ENCODE measurements at places on chromosomes 1 and 21.

DNA sequence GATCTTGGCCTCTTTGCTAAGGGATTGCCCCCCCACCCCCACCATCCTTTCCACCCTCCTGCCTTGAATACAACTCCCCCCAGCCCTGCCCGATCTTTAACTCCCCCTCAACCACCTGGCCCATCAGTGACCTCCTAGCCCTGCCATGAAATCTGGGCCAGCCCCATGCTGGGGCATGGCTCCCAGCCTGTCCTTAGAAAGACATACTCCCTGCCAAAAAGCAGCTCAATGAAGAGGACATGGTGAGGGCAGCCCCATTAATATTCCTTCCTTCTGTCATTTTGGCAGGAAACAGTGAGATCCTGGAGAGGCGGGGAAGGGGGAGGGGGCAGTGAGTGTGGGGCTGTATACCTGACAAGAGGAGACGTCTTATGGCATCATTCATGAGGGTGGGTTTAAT is 66.8 kb upstream of the DISP3 start:
- DNase-seq: no peak

DNA sequence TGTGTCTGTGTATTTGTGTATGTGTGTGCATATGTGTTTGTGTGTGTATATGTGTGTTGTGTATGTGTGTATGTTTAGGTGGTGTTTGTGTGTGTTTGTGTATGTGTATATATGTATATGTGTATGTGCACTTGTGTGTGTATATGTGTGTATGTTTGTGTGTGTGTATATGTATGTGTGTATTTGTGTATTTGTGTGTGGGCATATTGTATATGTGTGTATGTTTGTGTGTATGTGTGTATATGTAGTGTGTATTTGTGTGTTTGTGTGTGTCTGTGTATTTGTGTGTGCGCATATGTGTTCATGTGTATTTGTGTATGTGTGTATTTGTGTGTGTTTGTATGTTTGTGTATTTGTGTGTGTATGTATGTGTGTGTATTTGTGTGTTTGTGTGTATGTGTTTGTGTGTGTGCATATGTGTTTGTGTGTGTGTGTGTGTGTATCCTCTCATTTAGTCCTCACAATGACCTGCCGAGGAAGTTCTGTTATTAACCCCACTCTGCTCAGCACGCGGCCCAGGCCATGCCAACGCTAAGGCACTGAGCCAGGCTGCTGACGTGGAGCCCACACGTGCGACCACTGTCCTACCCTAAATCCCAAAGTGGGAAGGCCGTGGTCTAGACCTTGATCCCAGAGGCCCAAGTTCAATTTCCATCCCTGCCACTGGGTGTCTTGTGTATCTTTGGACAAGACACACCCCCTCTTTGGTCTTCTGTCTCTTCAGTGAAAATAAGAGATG is 43.2 kb upstream of the TMEM51 start:
- no peak for DNase-seq

GRCh38 chr1:17520041-17520440 is 19.5 kb upstream of the ARHGEF10L start:
- DNase-seq: no peak

- no peak for DNase-seq
Measured at GRCh38 chr1:230899841-230900251, 31.5 kb upstream of the C1orf198 start.

GRCh38 chr1:234490793-234491479 is 12.0 kb upstream of the TARBP1 start:
- no peak for DNase-seq

DNA sequence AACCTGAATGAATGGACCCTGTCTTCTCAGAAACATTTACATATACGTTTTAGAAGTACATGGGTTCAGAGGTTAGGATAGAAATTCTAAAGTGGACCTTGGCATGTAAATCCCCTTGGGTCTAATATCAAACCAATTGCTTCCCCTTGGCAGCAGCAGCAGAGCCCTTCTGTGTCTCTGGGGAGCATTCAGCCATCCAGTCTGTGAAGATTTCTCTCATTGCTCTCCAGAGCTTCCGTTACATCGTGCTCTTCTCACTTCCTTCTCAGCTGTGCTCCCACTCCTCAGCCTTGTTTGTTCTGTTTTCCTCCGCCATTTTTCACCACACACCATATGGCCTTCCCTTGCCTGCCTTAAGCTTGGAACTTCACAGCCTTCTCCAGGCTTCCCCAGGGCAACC is 61.5 kb upstream of the ATP1B1 start:
- no peak for DNase-seq

- DNase-seq: no peak
Measured at GRCh38 chr1:161781995-161782394, 15.9 kb downstream of the ATF6 start.

DNA sequence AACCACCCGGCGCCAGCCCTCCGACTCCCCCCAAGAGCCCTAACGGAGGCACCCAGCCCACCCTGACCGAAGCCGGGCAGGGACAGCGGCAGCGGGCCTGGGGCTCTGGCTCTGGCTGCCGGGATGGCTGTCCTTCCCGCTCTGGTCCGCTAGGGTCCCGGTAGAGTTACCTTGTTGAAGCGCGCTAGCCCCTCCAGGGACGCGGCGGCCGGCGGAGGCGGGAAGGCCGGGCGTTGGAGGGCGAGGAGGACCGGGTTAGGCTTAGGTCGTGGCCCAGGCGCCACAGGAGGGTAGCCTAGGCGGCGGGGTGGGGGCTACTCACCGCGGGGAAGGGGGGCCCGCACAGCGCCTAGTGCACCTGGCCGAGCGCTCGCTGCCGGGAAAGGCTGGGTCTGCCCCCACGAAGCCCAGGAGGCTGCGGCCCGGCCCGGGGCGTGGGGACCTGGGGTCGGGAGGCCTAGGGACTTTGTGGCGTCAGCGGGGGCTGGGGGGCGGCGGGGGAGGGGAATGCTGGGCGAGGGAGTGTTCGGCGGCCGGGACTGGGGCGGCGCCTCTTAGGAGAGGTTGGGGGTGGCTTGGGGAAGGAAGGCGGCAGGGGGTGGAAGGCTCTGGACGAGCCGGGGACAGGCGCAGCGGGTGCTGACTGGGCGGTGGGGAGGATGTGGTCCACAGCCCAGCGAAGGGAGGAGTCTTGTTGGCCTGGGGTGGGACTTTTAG is at the start of gene TRIM17:
TSS of gene TRIM17 (minus strand) at position 645 of the 717 bp plus-strand sequence. CDS start 1,789 bp downstream, outside the sequence.
- DNase-seq: peak; percentile 94

DNA sequence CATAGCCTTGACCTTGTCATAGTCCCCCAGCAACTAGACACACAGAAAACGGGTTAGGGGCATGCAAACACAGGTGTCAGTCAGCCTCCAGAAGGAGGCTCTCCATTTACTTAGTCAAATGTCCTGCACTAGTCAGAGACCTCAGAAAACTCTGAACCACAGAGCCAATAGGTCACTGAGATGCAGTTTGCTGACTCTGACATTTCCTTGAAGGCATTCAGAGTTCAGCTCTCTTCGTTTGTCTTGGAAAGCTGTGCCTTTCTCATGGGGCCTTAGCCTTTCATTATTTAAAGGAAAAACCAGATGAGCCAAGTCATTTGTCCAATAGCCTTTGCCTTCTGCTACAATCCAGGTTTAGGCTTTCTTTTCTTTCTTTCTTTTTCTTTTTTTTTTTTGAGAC is 3.5 kb downstream of the OLFML2B start:
- no peak for DNase-seq

DNA sequence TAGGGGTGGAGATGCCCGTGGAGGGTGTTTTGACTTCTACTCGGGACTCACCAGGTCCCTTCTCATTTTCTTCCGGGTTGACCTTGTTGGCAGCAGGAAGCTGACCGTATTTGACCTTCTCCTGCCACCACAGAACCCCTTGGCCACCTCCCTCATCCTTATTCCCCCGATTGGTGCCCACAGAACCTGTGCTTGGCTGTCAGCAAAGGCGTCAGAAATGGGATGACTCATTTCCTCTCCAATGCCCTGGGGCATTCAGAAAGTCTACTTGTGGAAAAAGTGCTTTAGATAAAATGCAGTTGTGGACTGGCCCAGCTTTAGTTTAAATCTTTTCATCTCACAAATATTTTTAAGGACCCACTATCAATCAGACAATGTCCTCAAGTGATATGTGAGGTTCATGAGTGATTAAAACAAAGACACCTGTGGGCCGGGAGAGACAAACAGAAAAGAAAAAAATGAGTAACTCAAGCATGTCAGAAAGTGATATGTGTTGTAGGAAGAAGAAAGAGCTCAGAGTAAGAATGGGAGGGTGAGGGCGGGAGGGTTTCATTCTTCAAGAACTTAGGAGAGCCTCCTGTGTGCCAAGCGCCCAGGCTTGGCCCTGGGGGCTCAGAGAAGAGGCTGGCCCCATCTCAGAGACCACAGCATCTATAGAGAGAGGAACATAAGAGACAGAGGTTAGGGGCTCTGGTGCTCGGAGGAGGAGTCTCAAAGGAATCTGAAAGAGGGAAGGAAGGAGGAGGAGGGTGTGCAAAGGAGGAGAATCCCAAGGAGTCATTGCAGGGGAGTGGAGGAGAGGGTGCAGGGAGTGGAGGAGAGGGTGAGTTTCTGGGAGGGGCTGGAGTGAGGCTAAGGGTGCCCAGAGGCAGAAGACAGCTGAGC is 221.6 kb upstream of the VAMP3 start:
- DNase-seq: no peak

DNA sequence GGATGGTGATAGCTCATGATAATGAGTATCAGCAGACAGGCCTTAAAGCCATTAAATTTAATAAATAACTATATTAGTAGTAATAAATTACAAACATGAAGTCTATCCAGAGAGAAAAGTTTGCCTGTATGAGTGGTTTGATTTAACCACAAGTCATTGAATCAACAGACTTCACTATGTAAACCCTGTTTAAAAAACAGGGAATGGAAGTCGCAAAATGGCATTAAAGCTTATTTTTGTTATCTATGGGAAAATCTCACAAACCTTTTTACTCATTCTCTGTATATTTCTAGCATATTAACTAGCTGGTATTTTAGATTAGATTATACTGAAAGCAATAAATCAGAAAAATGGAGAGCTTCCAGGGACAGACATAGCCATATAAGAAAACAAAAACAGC is 45.3 kb downstream of the SASS6 start:
- DNase-seq: no peak

- DNase-seq: no peak
Measured at GRCh38 chr21:26777166-26777565, 68.0 kb downstream of the ADAMTS1 start.

- DNase-seq: no peak
Measured at GRCh38 chr1:87042111-87042811, 127.8 kb downstream of the HS2ST1 start.

GRCh38 chr1:59445040-59445439 is 148.1 kb downstream of the FGGY start:
- DNase-seq: no peak

DNA sequence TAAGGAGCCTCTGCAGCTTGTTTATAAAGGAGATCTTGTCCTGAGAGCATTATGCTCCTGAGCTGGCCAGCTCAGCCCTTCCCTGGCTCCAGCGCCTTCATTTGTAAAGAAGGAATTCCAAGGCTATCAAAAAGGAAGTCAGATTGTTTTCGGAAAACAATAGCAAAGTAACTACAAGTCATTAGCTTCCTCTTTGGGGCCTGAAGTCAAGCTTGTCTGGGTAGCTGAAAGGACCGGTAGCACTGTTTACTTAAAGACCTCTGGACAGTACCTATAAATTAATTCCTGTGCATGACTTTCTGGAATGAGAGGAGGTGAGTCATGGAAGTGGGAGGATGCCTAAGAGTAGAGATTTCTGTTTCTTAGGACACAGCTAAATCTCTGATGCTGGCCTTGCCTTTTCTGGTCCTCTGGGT is 20.7 kb upstream of the GJA5 start:
- DNase-seq: peak; percentile 66

DNA sequence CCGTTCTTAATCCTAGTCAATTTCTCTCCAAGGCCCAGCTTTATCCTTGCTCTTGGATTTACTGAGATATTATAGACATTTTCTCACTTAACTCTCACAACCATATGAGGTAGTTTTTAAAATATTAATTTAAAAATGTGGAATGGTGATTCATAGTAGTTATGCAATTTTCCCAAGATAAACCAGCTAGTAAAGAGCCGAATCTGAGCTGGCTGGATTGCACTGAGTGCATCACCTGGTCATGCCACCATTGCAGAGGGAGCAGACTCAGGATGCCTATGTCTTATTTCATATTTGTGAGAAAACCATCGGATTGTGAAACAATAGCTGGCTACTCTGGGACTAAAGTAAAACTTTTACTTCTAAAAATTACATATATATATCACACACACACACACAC is 494.0 kb downstream of the KCNT2 start:
- no peak for DNase-seq

DNA sequence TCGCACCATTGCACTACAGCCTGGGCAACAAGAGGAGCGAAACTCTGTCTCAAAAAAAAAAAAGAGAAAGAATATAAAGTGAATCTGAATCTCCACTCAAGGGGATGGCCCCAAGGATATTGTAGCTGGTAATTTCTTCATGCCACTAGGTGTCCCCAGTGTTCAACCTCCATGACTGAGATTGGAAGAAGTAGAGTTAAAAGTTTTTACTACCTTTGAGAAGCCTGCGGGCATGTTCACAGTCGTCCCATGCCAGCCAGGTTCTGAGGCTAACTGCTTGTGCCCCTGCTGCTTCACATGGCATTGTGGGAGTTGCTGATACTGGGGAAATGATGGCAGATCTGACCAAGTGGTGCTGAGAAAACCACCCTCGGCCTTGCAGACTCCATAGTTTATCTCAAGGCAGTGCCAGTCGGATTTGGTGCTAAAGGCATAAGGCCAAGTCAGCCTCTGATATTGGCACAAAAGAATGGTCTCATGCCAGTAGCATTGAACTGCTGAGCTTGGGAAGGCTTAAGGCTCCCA is 10.8 kb upstream of the SHISA4 start:
- DNase-seq: peak; percentile 83

GRCh38 chr1:231421546-231421970 is 529 bp downstream of the EGLN1 start:
- DNase-seq: no peak

DNA sequence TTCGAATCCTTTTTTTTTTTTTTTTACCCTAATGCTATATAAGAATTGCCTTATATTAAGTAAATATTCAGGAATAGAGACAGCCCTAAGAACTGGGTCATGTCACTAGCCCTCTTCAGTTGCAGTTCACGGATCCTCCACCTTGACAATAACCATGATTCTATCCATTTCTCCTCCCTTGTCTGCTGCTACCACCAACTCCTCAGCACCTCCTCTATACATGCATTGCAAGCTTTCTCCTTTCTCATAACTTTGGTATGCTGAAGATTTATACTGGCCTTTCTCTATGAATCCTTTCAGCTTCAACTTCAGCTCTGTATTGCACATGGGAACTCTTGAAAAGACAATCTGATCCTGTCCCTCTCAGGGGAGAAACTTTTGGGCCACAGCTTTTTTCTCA is 14.3 kb upstream of the DR1 start:
- no peak for DNase-seq

GRCh38 chr1:187509091-187509490 is 680.3 kb downstream of the PLA2G4A start:
- no peak for DNase-seq

GRCh38 chr1:33563699-33564098 is 91.3 kb downstream of the ZSCAN20 start:
- DNase-seq: no peak

Data from GM23338 (cell line).